ENCODE measurements at places on chromosomes 1 and 21.

DNA sequence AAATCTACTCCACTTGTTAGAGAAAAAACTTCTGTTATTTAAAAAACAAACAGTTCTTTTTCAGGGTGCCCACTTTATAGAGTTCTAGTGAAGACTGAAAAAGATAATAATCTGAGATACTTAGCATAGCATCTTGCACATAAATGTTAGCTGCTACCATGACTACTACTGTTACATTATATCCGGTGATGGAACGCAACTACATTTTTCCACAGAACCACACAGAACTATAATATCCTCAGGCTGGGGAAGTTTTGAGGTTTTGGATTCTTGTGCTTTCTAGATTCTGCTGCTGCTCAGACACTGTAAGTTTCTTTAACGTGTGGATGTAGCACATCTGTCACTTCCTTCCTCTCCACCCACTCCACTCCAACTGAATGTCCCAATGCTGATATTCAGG, 110.3 kb downstream of the PTPN14 start:
- no peak for DNase-seq

- no peak for DNase-seq
Observed at GRCh38 chr1:165871311-165872067, 44.1 kb downstream of the UCK2 start.

DNA sequence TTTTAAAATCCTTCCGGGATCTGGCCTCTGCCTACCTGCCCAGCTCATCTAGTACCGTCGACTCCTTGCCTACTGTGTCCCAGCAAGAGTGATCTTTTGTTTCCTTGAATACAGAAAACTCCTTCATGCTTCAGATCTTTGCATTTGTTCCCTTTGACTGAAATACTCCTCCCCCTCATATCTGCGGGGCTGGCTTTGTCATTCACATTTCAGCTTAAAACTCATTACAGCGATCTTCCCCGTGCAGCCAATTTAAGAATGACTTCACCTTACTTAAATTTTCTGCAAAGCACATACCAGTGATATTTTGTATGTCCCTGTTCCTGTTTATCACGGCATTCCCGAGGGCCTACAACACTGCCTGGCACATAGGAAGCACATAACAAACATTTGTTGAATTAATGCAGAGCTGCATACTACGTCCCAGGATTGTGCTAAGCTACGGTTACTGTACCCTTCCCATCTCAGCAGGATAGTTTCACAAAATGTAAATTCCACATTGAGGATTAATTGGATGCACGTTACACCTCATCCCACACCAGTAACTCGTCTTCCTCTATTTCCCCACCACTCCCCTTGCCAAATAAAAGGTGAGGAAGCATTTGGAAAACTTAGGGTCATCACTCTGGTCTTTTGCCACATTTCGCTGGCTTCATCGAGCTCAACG, 837 bp upstream of the DESI2 start:
- no peak for DNase-seq

DNA sequence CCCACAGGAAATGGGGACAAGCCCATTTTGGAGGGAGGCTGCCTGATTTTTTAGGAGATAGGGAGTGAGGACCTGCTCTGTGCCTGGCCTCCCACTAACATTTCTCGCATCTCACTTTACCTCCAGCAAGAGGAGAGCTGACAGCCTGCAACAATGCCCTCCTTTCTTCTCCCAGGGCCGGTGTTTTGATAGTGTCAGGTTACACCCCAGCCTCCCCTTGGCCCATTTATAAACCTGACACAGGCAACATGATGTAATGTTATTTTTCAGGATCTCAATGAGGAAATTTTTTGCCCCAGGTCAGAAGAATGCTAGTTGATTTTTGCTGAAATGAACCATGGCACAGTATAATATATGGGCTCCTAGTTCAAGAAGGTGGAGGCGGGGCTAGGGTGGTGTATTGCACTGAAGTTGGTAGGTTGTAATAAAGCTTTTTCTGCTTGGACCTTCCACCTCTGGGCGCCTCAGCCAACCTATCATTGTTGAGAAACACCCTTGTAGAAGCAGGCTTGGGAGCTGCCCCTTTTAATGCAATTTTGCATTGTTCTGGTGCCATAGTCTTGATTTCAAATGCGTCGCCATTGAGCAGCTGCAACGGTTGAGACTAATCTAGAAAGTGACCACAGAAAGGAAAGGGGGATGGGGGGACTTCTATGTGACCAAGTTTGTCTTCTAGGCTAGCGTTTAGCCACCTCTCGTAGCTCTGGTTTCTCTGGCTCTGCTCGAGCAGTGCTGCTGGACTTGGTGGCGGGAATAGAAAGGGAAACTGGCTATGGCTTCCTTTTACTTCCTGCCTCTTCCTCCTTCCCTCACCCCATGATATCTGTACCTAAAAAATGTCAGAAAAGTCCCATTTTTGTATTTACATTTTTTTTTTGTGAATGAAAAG, 53.0 kb downstream of the PBX1 start:
- peak; percentile 84 for DNase-seq

DNA sequence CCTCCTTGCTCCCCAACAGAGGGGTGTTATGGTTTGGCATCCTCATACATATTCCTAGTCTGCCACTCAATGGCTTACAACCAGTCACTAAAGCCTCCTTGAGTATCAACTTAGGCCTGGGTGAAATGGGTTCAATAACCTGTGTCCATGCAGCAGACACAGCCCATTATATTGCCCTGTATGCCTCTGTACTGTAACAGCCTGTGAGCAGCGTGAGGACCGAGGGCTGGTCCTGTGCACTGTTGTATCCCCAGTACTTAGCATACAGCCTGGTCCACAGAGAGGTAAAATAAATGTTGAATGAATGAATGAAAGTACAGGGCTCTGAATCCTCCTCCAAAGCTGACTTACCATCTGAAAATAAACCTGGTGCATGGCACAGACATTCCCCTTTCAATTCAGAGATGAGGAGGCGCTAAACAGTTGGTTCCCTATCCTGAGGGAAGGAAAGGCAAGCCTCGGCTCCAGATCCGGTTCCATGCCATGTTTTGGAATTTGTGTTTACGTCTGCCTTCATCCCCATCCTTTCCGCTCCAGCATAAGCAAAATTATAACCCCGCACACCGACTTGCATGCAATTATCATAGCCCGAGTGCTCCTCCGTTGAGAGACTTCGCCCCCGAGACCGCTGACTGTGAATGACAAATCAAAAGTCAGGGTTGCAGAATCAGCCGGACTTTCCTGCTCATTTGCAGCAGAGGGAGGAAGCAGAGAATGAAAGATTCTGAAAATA, 45.0 kb upstream of the DNAJC6 start:
- peak; percentile 78 for DNase-seq

DNA sequence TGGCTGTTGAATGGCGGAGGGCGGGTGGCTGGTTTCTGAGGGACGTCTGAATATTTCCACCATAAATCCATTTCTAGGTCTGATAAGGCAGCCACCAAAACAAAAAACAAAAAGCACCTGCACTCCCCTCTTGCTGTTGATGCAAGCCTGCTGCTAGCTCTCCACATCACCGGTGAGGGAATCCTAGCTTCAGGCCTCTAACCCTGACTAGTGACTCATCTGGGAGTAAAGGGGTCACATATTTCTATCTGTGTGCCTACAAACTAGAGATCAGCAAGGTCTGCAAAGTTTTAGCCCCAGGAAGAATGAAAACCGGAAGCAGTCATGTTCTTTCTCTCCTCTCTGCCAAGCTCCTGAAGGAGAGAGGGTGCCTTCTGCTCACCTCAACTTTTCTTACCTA, 10.3 kb upstream of the ERMAP start:
- DNase-seq = no peak

GRCh38 chr1:152050886-152051675, 14.3 kb upstream of the S100A11 start:
- no peak for DNase-seq

DNA sequence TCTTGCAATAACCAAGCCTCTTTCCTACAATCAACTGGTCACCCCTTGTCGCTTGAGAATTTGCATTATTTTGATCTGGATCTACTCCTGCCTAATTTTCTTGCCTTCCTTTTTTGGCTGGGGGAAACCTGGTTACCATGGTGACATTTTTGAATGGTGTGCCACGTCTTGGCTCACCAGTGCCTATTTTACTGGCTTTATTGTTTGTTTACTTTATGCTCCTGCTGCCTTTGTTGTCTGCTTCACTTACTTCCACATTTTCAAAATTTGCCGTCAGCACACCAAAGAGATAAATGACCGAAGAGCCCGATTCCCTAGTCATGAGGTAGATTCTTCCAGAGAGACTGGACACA, 743 bp downstream of the GPR52 start:
- no peak for DNase-seq

- peak; percentile 43 for DNase-seq
Observed at GRCh38 chr21:20971296-20971921, 26.8 kb upstream of the NCAM2 start.

GRCh38 chr1:180579961-180580611, 21.3 kb downstream of the OVAAL start:
- no peak for DNase-seq

GRCh38 chr1:21297975-21298374, 7.7 kb upstream of the ECE1 start:
- no peak for DNase-seq

DNA sequence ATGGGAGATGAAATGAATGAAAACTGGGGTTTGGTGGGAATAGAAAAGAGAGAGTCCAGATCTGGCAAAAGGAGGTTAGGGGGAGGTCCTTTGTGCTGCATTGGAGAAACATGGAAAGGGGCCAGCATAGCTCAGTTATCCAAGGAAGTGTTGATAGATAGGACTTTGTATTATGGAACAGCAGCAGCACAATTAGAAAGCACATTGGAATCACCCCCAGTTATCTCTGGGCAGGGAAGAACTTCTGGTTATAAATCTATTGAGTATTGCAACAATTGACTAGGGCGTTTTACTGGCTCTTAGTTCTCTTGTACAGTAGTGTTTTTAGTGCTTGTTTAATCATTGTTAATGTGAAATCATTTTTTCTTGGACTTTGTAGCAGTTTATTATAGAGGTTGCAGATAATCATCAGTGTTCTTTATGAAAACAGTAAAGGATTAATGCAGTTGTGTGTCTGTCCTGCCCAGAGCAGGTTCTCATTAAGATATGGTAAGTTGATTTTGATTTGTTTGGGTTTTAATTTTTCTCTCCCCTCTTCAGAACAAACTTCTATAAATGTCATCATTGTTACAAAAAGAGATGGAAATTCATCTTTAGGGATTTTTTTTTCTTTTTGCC, 76.6 kb downstream of the NR5A2 start:
- DNase-seq = no peak

- DNase-seq = no peak
Observed at GRCh38 chr21:29330797-29331196, 32.1 kb downstream of the BACH1 start.

GRCh38 chr1:84090447-84091245, 53.4 kb upstream of the PRKACB start:
- no peak for DNase-seq

- DNase-seq = no peak
Observed at GRCh38 chr1:209443361-209443931, 140.1 kb upstream of the CAMK1G start.

DNA sequence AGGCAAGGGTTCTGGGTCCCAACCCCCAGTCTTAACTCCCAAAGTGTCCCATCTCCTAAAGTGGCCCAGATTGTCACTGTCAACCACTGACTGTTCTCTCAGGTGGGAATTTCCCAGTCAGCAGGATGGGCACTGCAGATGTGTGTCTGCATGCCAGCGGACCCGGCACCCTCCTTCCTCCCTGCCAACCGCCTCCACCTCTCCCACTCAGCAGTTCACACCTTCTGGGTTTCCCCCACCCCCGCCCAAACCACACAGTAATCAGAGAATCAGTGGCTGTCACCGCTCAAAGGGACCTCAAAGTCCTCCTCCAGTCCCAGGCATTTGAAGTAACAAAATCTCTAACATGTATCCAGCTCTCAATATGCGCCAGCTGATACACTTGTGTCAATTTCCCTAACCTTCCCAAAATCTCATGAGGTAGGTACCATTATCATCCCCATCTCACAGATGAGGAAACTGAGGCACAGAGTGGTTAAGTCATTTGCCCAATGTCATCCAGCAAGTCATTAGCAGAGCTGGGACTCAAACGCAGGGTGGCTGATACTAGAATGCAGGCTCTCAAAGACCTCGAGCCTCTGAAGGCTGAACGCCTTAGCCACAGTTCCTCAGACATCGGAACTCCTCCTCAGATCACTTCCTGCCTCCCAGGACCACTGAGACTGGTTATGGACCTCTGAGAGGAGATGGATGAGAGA, 4.8 kb downstream of the RUNX3 start:
- no peak for DNase-seq

DNA sequence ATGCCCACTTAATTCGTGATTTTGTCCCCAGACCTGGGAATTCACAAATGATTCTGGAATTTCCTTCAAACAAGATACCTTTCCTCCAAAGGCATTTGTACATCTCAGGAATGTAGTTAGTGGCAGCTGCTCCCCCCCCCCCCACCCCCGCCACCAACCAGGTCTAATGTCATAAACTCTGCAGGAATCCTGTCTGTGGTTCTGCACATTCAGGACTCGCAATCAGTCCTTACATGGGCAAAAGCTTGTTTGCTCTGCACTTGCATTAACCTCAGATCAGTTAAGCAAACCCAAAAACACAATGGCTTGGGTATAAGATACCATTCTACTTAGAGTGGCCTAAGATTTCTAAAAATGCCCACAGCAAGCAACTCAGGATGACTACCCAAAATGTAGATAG, 143.8 kb downstream of the TGFB2 start:
- DNase-seq = no peak

DNA sequence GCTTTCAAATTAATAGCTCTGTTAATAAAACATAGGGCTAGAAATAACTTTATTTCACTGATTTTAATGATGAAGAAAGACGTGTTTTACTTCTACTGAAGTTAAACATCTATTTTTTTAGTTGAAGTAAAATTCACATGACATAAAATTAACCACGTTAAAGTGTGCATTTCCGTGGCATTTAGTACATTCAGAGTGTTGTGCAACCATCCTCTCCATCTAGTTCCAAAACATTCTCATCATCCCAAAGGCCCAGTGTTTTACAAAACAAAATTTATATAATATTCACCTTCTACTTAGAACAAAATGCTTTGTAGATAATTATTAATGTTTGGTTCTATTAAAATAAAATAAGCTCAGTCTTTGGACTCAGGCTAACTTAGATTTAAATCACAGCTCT, 108.5 kb upstream of the GNG12 start:
- DNase-seq = no peak

GRCh38 chr1:14626869-14627607, 28.6 kb downstream of the KAZN start:
- peak; percentile 22 for DNase-seq

- no peak for DNase-seq
Observed at GRCh38 chr1:30411206-30411605, 312.2 kb downstream of the MATN1 start.

DNA sequence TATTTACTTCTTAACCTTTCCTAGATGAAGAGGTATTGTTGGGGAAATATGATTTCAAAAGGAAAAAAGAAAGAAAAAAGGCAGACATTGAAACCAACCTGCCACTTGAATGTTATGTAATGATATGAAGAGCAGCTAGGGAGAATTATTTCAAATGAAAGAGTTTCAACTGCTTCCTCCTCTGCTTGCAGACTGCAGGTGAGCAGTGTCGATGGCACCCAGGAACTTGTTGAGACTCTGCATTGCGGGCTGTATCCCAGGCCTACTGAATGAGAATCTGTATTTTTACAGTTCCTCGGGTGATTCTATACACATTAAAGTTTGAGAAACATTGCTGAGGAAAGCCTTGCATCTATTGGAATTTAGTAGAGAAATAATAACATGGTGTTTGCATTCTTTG, 3.7 kb upstream of the RUNX1 start:
- no peak for DNase-seq
